ENCODE measurements at places on chromosomes 16 and 17.

DNA sequence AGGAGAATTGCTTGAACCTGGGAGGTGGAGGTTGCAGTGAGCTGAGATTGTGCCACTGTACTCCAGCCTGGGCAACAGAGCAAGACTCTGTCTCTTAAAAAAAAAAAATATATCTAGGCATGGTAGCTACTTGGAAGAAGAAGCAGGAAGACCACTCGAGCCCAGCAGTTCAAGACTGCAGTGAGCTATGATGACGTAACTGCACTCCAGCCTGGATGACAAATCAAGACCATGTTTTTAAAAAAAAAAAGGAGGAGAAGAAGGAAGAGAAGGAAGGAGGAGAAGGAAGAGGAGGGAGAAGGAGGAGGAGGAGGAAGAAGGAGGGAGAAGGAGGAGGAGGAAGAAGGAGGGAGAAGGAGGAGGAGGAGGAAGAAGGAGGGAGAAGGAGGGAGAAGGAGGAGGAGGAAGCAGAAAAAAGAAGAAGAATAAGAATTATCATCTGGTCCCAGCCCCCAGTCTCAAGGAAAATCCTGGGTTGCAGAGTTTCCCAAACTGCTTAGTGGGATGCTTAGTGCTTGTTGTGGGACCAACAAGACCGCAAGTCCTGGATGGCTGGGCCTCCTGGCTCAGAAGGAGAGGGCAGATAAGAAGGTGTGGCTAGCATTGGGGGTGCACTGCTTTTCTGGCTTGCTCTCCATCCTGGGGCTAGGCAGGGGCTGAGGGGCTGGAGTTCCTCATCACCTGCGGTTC is 3.7 kb upstream of the DRC7 start:
- no peak for DNase-seq

GRCh38 chr17:33342025-33342424 is 48.9 kb upstream of the ASIC2 start:
- DNase-seq = no peak

GRCh38 chr17:74840989-74841666 is 18.6 kb downstream of the GRIN2C start:
- peak; percentile 8 for DNase-seq

DNA sequence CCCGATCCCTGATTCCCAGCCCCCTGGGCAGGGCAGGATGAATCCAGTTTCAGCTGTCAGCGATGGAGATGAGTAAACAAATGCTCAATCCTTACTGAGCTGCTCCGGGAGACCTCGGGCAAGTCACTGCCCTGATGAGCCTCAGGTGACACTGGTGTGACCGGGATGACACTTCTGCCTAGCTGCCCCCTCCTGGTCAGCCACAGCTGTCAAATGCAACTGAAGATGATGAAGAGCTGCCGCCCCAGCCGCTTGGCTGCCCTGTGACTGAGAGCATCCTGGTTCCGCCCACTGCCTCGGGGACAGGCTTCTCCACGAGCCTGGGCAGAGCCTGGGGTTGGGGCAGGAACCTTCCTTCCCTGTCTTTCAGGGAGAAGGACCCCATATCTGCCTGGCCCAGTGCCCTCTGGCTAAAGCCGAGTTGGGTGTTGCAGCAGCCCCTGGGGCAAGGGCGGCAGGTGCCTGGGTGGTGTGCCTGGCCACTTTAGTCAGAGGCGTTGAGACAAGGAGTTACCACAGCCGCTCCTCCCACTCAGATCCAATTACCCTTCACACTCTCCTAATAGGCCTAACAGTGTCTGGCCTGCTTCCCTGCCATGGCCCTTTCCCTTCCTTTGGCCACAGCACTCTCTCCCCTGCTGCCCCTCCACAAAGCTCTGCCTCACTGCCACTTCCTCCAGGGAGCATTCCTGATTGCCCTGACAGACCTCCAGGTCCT is 5.5 kb downstream of the CCL17 start:
- DNase-seq = no peak

GRCh38 chr16:85644093-85644712 is 31.1 kb downstream of the GSE1 start:
- no peak for DNase-seq

- no peak for DNase-seq
Measured at GRCh38 chr16:89821438-89822187, 5.2 kb upstream of the FANCA start.

- no peak for DNase-seq
Measured at GRCh38 chr16:86342161-86342834, 168.0 kb upstream of the FOXF1 start.

DNA sequence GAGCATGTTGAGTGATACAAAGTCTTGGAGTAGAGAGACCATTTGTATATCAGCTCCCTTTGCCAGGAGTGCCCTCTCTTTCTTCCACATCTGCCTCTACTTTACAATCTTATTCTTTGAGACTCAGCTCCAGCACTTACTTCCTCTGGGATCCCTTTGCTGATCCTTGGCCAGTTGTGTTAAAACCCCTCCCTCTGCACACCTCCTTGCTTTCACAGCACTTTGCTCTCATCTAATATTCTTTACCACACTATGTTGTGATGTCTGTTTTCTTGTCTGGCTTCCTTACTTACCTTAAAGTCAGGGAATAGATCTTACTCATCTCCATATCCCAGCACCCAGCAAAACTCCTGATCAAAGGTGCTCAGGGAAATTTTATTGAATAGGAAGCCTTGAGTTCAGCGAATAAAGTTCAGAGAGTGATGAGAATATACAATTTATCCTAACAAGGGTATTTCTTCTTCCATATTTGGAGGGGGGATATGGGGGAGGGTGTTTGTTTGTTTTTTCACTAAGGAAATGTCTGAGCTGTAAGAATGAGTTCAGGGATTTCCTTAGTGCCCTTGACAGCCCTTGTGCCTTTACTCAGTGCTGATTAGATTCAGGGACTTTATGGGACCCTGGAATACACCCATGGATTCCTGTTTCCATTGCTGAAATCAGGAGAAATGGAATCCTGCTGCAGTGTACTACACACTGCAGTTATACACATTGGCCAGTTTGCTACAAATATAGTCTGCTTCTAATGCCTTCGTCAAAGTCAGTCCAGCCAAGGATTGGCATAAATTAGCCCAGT is 32.0 kb downstream of the MRTFB start:
- DNase-seq = no peak

All from fibroblast of the conjunctiva (primary cell).